Activated CD4-positive, alpha-beta T cell treated with anti-CD3 and anti-CD28 coated beads, Interleukin-2, amount 10 ng/mL, durations not matched to agents 7 days and 5 days (primary cell): ENCODE measurements at places on chromosomes 3 and 15. TPM values are rescaled to one million over a fixed set of nuclear protein-coding genes. Genes with fewer than 3 reads are reported as not detected.

Gene STRIT1
- not detected for total RNA-seq

Gene SLC27A2
- total RNA-seq, result 9.9 TPM

Gene GPR160
- 6.2 TPM for total RNA-seq

Gene CDHR4
- not detected for total RNA-seq

Gene CATSPER2
- total RNA-seq, result 1.4 TPM

Gene CAMK2N2
- total RNA-seq, result not detected

Gene ANP32A
- total RNA-seq, result 219 TPM

Gene BBX
- 35.0 TPM for total RNA-seq

Gene ALDH1A3
- total RNA-seq, result not detected

Gene AHSG
- total RNA-seq, result not detected

Gene ANKRD63
- total RNA-seq, result 0.17 TPM

Gene GLDN
- not detected for total RNA-seq

Gene C2CD4A
- not detected for total RNA-seq

Gene ZKSCAN7
- total RNA-seq, result 0.50 TPM

Gene TNNC1
- 2.1 TPM for total RNA-seq

Gene FSIP1
- 0.30 TPM for total RNA-seq

Gene PIGZ
- 2.7 TPM for total RNA-seq

Gene IL12A
- total RNA-seq, result 0.17 TPM

Gene TRPM1
- total RNA-seq, result not detected

Gene SI
- not detected for total RNA-seq

Gene RASL12
- not detected for total RNA-seq

Gene INSYN1
- not detected for total RNA-seq

Gene SSR3
- total RNA-seq, result 139 TPM

Gene KIF7
- total RNA-seq, result 0.65 TPM

Gene ARPC4
- total RNA-seq, result 258 TPM

Gene ABI3BP
- total RNA-seq, result not detected

Gene DAZL
- not detected for total RNA-seq

Gene GRK7
- total RNA-seq, result not detected

Gene GATA2
- not detected for total RNA-seq

Gene CIB2
- total RNA-seq, result 0.44 TPM

Gene HYAL3
- 9.2 TPM for total RNA-seq

Gene CLDND1
- 399 TPM for total RNA-seq

Gene ITIH1
- total RNA-seq, result not detected

Gene ACSBG1
- total RNA-seq, result not detected

Gene SCG3
- total RNA-seq, result not detected

Gene TGM4
- not detected for total RNA-seq

Gene PRR20G
- total RNA-seq, result not detected

Gene VWA5B2
- not detected for total RNA-seq

Gene APOD
- total RNA-seq, result not detected

Gene TEX264
- total RNA-seq, result 81.4 TPM

Gene UPK1B
- total RNA-seq, result not detected

Gene C3orf85
- total RNA-seq, result not detected
